ENCODE measurements at places on chromosomes 12 and 14.

GRCh38 chr14:96202441-96203094 is 2.1 kb upstream of the BDKRB2 start:
- DNase-seq = no peak

DNA sequence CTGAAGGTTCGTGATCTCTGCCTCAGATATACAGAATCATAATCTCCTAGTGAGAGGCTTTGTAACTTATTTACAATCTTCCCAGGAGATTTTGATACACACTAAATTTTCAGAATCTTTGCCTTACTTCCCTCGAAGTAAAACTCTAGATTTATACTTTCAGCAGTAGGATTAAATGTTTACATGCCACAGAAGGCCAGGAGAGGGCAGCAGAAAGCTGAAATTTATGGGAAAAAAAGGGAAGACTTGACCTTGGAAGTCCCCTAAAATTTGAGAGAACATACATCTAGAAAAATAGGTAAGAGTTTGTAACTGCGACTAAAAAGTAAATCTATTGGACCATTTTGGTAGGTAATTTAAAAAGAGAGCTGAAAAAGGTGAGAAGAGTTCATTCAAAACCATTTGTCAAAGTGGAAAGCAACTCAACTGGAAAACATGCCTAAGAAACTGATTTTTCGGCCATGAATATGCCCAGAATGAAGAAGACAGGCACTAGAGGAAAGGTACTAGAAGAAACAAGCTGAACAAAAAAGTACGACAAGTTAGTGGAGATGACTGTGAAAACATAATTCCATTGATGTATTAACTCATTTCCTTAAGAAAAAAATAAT is 242.0 kb upstream of the MDGA2 start:
- DNase-seq = no peak

DNA sequence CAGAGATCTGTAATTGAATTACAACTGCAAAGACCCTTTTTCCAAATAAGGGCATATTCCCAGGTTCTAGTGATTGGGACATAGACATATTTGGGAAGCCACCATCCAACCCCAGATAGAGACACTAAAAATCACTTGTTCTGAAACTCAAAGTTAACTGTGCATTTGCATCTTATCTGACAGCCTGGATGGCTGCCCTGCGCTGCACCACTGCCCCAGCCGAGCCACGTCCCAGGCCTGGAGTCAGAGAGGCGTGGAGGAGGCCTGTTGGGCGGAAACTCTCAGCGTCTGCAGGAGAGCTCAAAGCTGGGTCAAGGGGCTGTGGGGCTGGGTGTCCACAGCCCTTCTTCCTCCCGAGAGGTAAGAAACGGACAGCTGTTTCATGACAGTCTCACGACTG is 124.4 kb downstream of the RIMBP2 start:
- DNase-seq = no peak

GRCh38 chr14:93456356-93456755 is 25.6 kb downstream of the UNC79 start:
- no peak for DNase-seq

DNA sequence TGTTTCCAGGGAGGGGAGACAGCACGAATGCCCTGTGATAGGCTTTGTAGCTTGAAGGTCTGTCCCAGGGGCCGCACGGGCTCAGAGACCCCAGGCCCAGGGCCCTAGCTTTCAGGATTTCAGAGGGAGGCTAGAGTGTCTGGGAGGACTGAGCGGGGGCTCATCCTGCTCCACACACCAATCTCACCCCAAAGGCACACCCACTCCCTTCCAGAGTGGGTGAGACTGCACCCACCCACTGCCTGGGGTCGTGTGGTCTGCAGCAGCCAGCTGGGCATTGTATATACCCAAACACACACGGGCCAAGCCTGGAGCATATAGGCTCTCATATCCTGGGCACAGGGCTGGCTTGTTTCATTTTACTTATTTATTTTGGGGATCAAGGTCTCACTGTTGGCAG is 5.8 kb upstream of the SLC25A47 start:
- DNase-seq = no peak

GRCh38 chr12:52660934-52661499 is 9.0 kb upstream of the KRT2 start:
- peak; percentile 73 for DNase-seq

Measured in hematopoietic multipotent progenitor cell treated with erythropoietin and hydrocortisone succinate and interleukin-3 and kit ligand, for 17 days (in vitro differentiated cells).